ENCODE measurements at places on chromosomes 6 and 20.

DNA sequence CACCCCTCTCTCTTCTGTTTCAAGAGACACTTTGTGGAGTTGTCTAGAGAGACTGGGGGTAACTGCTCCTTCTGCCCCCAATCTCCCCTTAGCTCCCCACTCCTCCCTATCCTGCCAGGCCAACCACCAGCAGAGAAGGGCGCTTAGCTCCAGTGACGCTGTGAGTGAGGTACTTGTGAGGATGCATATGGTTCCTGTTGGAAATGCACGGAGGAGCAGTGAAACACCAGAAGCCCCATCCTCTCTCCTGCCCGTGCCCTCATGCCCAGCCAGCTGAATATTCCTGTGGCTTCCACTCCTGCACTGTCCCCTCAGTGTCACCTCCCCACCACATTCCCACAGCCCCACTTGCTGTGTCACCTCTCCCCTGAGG is 11.9 kb downstream of the NT5E start:
- no peak for DNase-seq

GRCh38 chr6:49911252-49911651 is 44.9 kb upstream of the CRISP1 start:
- no peak for DNase-seq

- peak; percentile 51 for DNase-seq
These were observed 1.5 kb downstream of the CCND3 start for GRCh38 chr6:41939848-41940758.

GRCh38 chr6:156258981-156259380 is 518.2 kb upstream of the ARID1B start:
- DNase-seq: no peak

- no peak for DNase-seq
These were observed 49.1 kb upstream of the DST start for GRCh38 chr6:56691814-56692213.

- no peak for DNase-seq
These were observed 270.0 kb upstream of the HSF2 start for GRCh38 chr6:122129313-122130025.
